ENCODE measurements at places on chromosomes 12 and 14. TPM values are rescaled to one million over a fixed set of nuclear protein-coding genes. Genes with fewer than 3 reads are reported as not detected.

- no peak overlapping the region for H3K4me3 ChIP-seq
- no peaks in the 10 kb centered on the region for H3K4me1 ChIP-seq
- peaks cover 3% of the 10 kb centered on the region for H3K36me3 ChIP-seq
- no peaks in the 10 kb centered on the region for H3K27me3 ChIP-seq
- no peak overlapping the region for H3K27ac ChIP-seq
- DNase-seq: no peak
Observed at GRCh38 chr12:114779647-114780046, 95.7 kb upstream of the TBX3 start.

DNA sequence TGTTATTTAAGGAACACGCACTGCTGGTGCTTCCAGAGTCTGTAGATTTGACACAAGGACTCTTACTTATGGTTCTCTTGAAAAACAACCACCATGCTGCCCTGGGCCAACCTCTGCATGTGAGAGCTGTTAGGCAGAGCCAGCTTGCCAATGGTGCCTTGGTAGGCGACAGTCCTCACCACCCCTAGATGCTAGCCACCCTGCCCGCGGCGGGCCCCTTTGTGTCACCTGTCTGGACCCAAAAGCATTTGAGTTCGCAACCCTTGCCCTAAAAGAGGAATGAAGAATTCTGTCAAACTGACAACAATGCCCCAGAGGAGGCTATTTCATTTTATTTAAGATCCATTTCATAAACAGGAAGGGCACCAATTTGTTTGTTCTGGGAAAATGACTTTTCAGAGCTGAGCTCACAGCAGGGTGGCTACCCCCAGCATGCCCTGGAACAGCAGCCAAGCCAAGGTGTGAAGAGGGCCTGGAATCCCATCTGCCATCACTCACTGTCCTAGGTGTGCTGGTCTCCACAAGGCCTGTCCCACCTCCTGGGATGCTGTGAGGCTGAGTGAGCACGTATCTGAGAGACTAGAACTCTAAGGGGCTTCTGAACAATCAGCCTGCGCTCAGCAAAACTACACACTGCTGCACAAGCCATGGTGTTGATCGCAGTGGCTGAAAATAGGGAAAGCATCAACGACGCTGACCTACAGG lies 63.8 kb upstream of the FZD10 start:
- H3K27me3 ChIP-seq: peaks cover 3% of the 10 kb centered on the region
- DNase-seq: no peak
- no peaks in the 10 kb centered on the region for H3K4me1 ChIP-seq

GRCh38 chr12:61553091-61553490 lies 707.1 kb upstream of the USP15 start:
- H3K36me3 ChIP-seq: no peaks in the 10 kb centered on the region
- H3K27ac ChIP-seq: no peak overlapping the region
- no peaks in the 10 kb centered on the region for H3K4me1 ChIP-seq
- H3K4me3 ChIP-seq: no peak overlapping the region
- no peaks in the 10 kb centered on the region for H3K27me3 ChIP-seq

Gene SDSL
- total RNA-seq: not detected

Data from activated CD4-positive, alpha-beta memory T cell treated with anti-CD3 and anti-CD28 coated beads for 36 hours (primary cell).